ENCODE measurements at places on chromosomes 1 and 21. TPM values are rescaled to one million over a fixed set of nuclear protein-coding genes. Genes with fewer than 3 reads are reported as not detected.

Gene MPL
- total RNA-seq = 0.82 TPM

Gene RCAN3
- 4.9 TPM for total RNA-seq

Gene CDC42BPA
- total RNA-seq = 35.1 TPM

Gene JAM2
- total RNA-seq = 23.7 TPM

Gene EXOC8
- total RNA-seq = 12.2 TPM

Gene TEDDM1
- total RNA-seq = not detected

Gene TSSK3
- total RNA-seq = 2.1 TPM

Gene NPHS2
- not detected for total RNA-seq

Gene VANGL2
- total RNA-seq = 2.1 TPM

Gene CHAF1B
- total RNA-seq = 0.38 TPM

Gene RHD
- total RNA-seq = not detected

Gene CD53
- total RNA-seq = 7.5 TPM

Gene NMNAT2
- 3.4 TPM for total RNA-seq

Gene TPTE
- not detected for total RNA-seq

Gene OVAAL
- 5.3 TPM for total RNA-seq

Gene TAL1
- total RNA-seq = 4.3 TPM

Gene CD84
- total RNA-seq = 3.6 TPM

Gene PROK1
- not detected for total RNA-seq

Gene FAM131C
- total RNA-seq = 5.4 TPM

Gene SLC16A1
- total RNA-seq = 154 TPM

Gene LAMC1
- 84.1 TPM for total RNA-seq

Gene KRTAP12-2
- not detected for total RNA-seq

Gene RPTN
- not detected for total RNA-seq

Gene AVPR1B
- total RNA-seq = not detected

Gene PCBP3
- total RNA-seq = 2.9 TPM

Gene FCRL4
- not detected for total RNA-seq

Gene OR2M3
- total RNA-seq = not detected

Gene C8A
- not detected for total RNA-seq

Gene AADACL3
- total RNA-seq = not detected

Gene ESRRG
- 58.5 TPM for total RNA-seq

Gene FAM177B
- not detected for total RNA-seq
